ENCODE measurements at places on chromosomes 11 and 22. TPM values are rescaled to one million over a fixed set of nuclear protein-coding genes. Genes with fewer than 3 reads are reported as not detected.

DNA sequence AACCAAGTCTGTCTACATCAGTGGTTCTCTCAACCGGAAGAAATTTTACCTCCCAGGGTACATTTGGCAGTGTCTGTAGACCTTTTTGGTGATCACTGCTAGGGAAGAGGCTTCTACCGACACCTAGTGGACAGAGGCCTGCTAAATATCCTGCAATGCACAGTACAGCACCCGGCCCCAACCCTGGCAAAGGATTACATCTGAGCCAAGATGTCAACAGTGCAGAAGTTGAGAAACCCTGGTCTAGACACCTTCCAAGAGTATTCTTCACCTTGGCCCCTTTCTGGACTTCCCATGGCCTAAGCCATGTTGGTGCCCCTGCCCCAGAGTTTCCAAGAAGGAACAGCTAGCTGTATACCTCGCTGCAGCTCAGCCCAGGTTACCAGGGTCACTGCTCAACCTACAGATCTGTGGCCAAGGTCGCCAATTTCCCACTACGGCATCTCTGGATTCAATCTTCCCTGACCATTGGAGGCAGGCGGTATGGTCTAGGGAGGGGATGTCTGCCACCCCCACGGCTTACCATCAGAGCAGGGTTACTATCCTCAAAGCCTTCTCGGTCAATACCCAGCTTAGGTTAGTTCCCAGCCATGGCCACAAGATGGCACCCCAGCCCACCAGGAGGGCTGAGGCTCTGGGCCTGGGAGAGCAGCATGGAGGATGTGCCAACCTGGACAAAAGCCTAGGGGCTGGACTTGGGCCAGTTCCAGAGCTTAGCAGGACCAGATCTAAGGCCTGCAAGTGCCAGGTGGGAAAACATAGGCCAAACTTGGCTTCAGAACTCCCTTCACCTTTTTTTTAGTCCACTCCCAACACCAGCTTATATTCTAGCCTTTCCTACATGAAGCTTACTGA is 3.7 kb upstream of the KCNC1 start:
- no peaks in the 10 kb centered on the region for H3K36me3 ChIP-seq
- H3K27me3 ChIP-seq = peaks cover 58% of the 10 kb centered on the region
- no peak overlapping the region for H3K27ac ChIP-seq
- H3K4me1 ChIP-seq = peaks cover 6% of the 10 kb centered on the region

The TTC38 gene
- total RNA-seq = 34.8 TPM

The RIN1 gene
- total RNA-seq = 4.3 TPM

DNA sequence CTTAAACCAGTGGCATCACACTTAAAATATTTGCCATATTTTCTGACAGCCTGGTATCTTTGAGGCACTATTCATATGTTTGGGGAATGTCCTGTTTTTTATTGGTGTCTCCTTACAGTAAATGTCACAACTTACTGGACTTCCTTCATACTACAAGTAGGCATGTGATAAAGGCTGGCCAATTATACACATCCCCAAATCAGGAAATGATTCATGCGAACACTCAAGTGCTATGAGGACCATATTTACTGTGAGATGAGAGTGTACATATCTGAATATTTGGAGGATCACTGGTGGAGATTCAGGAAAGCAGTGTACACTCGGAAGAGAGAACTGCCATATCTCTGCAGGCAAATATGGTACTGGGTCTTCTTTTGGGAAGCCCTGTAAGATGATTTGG is 913.8 kb upstream of the CHORDC1 start:
- H3K4me3 ChIP-seq = no peak overlapping the region
- H3K36me3 ChIP-seq = no peaks in the 10 kb centered on the region
- no peaks in the 10 kb centered on the region for H3K27me3 ChIP-seq
- no peaks in the 10 kb centered on the region for H3K4me1 ChIP-seq
- H3K27ac ChIP-seq = no peak overlapping the region

DNA sequence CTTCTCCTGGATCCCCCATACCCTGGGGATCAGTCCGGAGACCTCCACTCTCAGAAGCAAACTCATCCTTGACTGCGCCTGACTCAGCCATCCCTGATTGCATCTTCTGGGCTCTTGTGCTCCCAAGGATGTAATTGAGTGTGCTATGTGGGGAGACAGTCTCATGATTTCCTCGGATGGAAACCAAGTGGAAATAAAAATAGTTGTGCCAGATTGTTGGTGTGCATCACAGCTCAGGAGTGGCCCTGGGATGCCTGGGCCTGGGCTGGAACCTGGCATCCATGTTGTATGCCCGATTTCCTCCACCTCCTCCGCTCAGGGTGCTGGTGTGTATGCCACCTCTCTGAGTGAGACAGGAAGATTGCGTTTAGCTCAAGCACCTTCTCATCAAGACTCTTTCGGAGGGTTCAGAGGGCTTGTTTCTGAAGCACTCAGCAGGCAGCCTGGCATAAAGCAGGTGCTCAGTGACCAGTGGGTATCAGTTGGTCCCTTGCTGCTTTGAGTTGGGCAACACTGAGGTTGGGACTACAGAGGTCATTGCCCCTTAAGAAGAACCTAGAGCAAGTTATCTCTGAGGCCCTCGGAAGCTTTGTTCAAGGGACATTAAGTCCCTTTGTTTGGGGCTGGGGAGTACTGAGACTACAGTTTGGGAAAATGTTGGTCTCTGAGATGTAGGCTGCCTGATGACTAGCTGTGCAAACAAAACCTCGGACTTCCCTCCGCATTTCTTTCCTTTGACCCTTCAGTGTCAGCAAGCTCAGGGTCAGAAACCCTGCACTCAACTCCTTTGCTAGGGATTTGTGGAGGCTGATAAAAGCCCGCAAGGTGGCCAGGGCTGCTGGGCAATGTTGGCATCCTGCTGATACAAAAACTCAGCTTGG is 24.8 kb upstream of the MICAL2 start:
- DNase-seq = no peak
- no peaks in the 10 kb centered on the region for H3K36me3 ChIP-seq
- peaks cover 36% of the 10 kb centered on the region for H3K4me1 ChIP-seq
- no peaks in the 10 kb centered on the region for H3K27me3 ChIP-seq

GRCh38 chr11:15829312-15829711 is 527.0 kb downstream of the SOX6 start:
- H3K27me3 ChIP-seq = peaks cover 26% of the 10 kb centered on the region
- no peak overlapping the region for H3K4me3 ChIP-seq
- peaks cover 50% of the 10 kb centered on the region for H3K4me1 ChIP-seq
- no peaks in the 10 kb centered on the region for H3K36me3 ChIP-seq
- H3K27ac ChIP-seq = no peak overlapping the region

DNA sequence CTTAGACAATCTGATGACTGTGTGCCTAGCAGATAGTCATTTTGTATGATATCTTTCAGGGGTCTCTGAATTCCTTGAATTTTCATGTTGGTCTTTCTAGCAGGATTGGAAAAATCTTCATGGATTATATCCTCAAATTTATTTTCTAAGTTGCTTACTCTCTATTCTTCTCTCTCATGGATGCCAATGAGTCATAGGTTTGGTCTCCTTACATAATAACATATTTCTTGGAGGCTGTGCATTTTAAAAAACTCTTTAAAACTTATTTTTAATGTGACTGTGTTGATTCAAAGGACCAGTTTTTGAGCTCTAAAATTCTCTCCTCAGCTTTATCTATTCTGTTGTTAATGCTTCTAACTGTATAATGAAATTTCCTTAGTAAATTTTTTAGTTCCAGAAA is 198.7 kb downstream of the AASDHPPT start:
- H3K27me3 ChIP-seq = no peaks in the 10 kb centered on the region
- no peak for DNase-seq
- no peaks in the 10 kb centered on the region for H3K36me3 ChIP-seq
- H3K4me3 ChIP-seq = no peak overlapping the region
- no peaks in the 10 kb centered on the region for H3K4me1 ChIP-seq
- no peak overlapping the region for H3K27ac ChIP-seq

The TMEM80 gene
- total RNA-seq = 26.8 TPM

DNA sequence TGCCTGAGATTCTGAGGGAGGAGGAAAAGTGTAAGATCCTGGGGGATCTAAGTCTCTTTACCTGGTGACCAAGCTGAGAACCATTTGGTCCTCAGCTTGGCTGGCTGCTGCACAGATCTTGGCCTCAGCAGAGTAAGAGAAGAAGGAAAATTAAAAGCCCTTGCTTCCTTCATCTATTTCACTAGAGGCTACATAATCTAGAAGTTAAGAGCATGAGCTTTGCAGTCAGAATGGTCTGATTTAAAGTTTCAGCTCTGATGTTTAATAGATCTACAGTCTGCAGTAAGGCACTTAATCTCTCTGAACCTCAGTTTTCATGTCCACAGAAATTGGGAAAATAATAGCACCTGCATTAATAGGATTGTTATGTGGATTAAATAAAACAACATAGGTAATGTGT is 3.1 kb upstream of the ZBTB16 start:
- no peak overlapping the region for H3K27ac ChIP-seq
- peak overlapping the region; percentile 91 for H3K4me3 ChIP-seq
- DNase-seq = no peak
- H3K36me3 ChIP-seq = no peaks in the 10 kb centered on the region

The CNTN5 gene
- not detected for total RNA-seq

- H3K27ac ChIP-seq = peak overlapping the region; percentile 92
- no peaks in the 10 kb centered on the region for H3K27me3 ChIP-seq
- H3K4me1 ChIP-seq = peaks cover 11% of the 10 kb centered on the region
- no peak overlapping the region for H3K4me3 ChIP-seq
- H3K36me3 ChIP-seq = no peaks in the 10 kb centered on the region
- DNase-seq = no peak
These were observed 129.4 kb downstream of the CCDC34 start for GRCh38 chr11:27233654-27234042.

DNA sequence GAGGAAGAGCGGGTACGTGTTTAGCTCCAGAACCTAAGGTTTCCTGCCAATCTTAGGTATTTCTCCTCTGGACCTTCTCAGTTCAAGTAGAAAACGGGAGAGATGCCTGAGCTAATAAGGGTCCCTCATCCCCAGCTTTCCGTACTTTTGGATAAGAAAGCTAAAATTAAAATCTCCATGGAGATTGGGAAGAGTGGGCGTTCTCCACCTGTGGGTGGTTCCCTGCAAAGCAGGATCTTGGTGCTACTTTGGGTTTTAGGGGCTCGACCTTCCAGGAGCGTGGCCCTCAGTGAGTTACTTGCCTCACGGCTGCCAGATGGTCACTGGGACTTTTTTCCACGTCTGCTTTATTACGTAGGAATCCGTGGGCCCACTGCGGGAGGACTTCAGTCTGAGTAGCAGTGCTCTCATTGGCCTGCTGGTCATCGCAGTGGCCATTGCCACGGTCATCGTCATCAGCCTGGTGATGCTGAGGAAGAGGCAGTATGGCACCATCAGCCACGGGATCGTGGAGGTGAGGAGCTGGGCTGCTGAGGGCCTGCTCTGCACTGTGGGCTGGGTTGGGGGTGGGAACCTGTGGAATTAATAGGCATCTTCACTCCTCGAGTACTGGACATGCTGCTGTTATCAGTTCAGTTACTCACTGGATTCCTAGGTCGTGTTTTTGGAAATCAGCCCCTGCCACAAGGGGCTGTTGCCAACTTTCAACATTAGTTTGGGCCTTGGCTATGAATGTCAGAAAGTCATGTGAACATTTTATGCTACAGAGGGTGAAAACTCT is 17.8 kb upstream of the ST14 start:
- peaks cover 27% of the 10 kb centered on the region for H3K4me1 ChIP-seq
- no peak overlapping the region for H3K27ac ChIP-seq
- DNase-seq = no peak
- H3K36me3 ChIP-seq = peaks cover 33% of the 10 kb centered on the region

- DNase-seq = no peak
- H3K27ac ChIP-seq = no peak overlapping the region
- H3K27me3 ChIP-seq = peaks cover 16% of the 10 kb centered on the region
- H3K36me3 ChIP-seq = no peaks in the 10 kb centered on the region
- H3K4me3 ChIP-seq = peak overlapping the region; percentile 37
These were observed 6.6 kb upstream of the RASGRP2 start for GRCh38 chr11:64750361-64751054.

DNA sequence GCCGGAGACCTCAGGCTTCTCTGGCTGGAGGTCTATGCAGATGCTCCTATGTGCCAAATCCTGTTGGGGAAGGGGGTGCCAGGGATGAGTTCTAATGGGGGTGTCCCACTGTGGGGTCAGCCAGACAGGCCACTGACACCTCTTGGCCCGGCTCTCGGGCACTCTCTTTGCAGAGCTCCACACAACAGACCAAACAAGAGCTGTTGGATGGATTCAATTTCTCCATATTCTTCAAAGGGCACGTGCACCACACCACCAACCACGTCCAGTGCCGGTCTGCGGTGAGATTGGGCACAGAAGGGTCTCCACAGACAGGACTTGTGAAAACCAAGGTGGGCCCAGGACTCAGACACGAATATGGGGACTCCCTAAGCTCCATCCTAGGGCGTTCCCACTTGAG is 2.2 kb upstream of the RGL4 start:
- no peaks in the 10 kb centered on the region for H3K4me1 ChIP-seq
- H3K4me3 ChIP-seq = no peak overlapping the region
- no peaks in the 10 kb centered on the region for H3K27me3 ChIP-seq
- DNase-seq = no peak
- H3K36me3 ChIP-seq = peaks cover 13% of the 10 kb centered on the region
- no peak overlapping the region for H3K27ac ChIP-seq

The KRTAP5-1 gene
- total RNA-seq = not detected

The C11orf21 gene
- total RNA-seq = not detected

DNA sequence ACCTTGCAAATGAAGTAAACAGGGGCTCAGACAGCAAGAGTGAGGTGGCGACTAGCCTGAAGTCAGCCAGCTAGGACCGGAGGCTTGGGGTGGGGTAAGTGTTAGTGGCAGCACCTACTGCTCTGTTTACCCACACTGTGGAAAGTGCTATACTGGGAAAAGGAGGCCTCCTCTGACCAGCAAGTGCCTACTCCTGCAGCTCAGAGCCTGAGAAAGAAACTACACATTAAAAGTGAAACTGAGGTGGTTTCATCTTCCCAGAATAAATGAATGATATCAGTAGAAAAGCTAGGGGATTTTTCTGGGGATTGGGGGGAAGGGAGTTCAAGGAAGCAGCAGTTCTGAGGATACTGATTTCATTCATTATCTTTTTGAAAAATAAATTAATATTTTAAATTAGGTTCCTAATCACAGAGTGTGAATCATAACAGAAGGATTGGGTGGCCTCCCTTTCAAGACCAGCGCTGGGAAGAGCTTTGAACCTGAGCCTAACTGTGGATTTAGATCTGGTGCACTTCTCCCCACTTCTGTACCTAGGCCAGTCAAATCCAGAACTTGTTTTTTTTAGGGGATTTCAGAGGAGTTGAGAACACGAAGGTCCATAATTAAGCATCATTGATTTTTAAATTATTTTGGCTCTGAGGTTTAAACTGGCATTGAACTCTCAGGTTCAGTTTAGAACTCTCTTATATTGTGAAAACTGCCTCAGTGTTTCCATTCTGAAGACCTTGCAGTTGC is 48.1 kb upstream of the GRAMD1B start:
- no peaks in the 10 kb centered on the region for H3K36me3 ChIP-seq
- no peak overlapping the region for H3K27ac ChIP-seq
- H3K4me1 ChIP-seq = peaks cover 5% of the 10 kb centered on the region
- peaks cover 6% of the 10 kb centered on the region for H3K27me3 ChIP-seq
- no peak for DNase-seq

The OR52D1 gene
- total RNA-seq = not detected

The HEPN1 gene
- not detected for total RNA-seq

The SEPTIN5 gene
- total RNA-seq = 30.2 TPM

- no peak for DNase-seq
- peaks cover 28% of the 10 kb centered on the region for H3K4me1 ChIP-seq
- no peak overlapping the region for H3K27ac ChIP-seq
- H3K27me3 ChIP-seq = no peaks in the 10 kb centered on the region
These were observed 26.6 kb downstream of the RAB30 start for GRCh38 chr11:83044958-83045712.

Data from neural crest cell (in vitro differentiated cells).